ENCODE measurements at places on chromosomes 13 and 19.

- no peak for DNase-seq
These were observed 1322.2 kb downstream of the PCDH9 start for GRCh38 chr13:65907666-65908525.

- no peak for DNase-seq
These were observed 379.2 kb upstream of the MIR17HG start for GRCh38 chr13:90968166-90968904.

DNA sequence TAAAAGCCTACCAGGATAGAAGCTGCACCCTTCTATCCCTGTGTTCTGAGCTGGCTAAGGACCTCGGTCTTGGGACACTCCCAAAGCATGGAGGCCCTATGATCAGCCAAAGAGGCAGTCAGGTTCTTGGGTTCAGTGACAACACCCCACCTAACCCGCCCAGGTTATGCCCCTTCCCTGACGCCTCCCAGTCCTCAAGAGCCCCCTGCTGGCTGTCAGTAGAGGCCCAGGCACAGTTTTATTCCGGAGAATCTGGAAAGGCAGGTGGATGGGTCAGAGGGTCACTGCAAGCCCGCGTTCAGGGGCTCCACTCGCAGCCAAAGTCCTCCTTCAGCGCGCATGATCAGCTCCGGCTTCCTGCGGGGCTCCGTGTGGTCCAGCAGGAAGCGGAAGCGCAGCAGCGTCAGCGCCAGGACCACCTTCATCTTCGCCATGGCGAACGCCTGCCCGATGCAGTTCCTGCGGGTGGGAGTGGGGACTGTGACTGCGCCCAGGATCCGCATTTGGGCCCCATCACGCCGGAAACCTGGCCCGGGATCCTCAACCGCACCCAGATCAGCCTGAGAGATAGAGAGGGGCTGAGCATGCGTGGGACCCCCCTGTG is 22.3 kb downstream of the OR10H3 start:
- DNase-seq: no peak

DNA sequence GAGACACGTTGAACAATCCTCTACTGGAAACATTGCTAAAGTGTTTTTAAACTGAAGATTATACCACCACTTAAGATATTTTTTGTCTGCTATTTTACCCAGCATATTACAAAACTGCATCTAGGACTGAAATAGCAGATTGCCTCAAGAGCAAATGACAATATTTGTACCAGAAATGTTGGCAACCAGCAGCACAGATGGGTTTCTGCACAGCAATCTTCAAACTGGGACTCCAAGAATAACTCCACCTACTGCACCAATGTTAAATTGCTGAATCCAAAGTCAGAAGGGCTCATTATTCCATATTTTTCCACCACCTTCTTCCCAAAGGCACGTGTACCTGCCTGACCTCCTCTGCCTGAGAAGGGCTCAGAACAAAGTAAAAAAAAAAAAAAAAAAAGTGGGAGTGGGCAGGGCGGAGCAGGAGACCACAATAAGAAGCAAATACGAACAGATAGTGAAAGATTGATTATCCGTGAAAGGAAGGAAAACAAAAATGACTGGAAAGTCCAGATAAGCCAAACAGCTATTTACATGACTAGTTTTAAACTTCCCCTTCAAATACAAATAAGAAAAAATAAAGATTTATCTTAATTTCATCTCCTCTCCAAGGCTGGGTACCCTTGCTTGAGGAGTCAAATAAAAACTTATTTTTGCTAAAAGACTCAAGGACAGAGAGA is 79.4 kb downstream of the FOXO1 start:
- DNase-seq: no peak

- DNase-seq: peak; percentile 97
These were observed 1.3 kb downstream of the IRF3 start for GRCh38 chr19:49664171-49665035.

DNA sequence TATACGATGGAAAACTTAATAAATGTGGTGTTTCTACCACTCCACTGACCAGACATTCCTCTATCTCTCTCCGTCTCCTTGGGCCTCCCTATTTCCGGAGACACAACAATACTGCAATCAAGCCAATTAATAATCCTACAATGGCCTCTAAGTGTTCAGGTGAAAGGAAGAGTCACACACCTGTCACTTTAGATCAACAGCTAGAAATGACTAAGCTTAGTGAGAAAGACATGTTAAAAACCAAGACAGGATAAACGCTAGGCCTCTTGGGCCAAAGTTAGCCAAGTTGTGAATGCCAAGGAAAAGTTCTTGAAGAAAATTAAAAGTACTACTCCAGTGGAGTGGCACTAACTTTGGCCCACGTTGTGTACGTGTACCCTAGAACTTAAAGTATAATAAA is 22.5 kb downstream of the ZDHHC20 start:
- DNase-seq: no peak

- no peak for DNase-seq
These were observed 933.4 kb downstream of the SLITRK6 start for GRCh38 chr13:84865783-84866221.

DNA sequence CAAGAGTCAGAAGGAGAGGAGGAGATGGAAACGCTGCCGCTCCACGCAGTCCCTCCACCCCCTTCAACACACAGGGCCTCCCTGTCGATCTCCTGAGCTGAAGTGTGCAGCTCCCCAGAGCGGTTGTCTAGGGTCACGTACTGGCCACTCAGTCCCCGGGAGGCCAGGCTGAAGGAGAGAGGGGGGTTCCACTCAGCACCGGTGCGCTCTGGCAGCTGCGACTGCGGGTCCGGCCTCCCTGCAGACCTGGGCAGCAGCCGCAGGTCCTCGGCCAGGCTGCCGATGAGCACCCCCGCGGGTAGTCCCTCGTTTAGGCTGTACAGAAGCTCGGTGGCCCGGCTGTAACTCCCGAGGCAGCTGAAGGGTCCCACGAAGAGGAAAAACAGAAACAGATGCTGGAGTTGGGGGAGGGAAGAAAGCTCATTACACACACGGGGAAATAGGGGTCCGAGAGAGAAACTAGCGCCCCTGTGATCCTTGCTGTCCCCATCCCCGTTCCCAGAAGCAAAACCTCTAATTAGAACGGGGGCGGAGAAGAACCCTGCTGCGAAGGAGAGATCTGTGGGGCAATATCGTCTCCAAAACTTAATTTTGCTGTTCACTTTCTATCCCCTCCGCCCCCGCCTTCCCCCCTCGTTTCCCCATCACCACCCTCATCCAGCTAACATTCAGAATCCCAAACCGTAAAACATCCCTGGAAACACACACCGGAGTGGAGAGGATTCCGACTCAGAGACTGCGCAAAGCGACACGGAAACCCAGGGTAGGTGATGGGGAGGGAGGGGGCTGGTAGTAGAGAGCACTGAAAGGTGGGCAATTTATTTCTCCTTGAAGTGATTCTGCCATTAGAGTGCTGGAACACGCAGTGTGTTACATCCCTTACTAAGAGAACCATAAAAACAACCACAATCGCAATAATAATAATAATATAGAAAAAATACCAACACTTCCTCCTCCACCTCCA is 1.8 kb downstream of the PCDH20 start:
- DNase-seq: no peak

GRCh38 chr19:47417107-47417745 is 2.1 kb downstream of the MEIS3 start:
- no peak for DNase-seq

- DNase-seq: no peak
These were observed 395.9 kb downstream of the KCNRG start for GRCh38 chr13:50410921-50411746.

DNA sequence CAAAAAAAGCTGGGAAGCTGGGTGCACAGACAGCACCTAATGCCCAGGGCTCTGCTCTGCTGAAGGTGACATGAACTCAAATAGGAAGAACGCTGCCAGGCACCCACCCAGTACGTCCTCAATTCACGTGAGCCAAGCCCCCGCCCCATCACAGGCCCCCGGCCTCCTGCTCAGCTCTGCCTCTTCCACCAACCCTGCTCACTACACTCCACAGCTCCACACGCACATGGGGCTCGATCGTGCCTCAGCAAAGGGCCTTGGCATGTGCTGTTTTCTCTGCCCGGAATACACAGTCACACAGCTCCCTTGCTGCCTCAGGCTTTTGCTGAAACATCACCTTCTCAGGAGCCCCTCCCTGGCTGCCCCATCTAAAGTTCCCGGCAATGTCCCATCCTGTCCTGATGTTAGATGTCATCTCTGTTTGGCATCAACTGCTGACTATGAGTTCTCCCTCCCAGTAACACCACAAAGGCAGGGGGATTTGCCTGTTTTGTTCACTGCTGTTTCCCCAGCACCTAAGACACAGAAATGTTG is 2.3 kb downstream of the ATP13A1 start:
- DNase-seq: no peak

- DNase-seq: no peak
These were observed 17.1 kb upstream of the SHFL start for GRCh38 chr19:10069046-10069445.

DNA sequence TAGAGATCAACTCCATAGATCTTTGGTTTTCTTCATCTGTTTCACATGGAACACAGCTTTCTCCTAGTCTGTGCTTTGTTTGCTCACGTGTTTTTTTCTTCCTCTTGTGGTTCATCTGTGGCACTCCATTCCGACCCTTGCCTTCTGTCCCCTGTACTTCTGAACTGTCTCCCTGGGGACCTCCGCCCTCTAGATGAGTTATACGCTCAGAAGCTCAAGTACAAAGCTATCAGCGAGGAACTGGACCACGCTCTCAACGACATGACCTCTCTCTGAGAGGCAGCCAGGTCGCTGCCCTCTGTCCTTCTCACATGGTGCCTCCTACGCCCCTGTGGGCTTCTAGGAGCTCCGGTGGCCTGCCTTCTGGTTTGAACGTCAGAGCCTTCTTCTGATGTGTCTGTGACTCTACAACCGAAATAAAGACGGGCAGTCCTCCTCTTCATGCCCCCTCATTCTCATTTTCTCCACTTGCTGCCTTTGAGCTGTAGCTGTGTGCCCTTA is 16.6 kb upstream of the RAB8A start:
- DNase-seq: no peak

DNA sequence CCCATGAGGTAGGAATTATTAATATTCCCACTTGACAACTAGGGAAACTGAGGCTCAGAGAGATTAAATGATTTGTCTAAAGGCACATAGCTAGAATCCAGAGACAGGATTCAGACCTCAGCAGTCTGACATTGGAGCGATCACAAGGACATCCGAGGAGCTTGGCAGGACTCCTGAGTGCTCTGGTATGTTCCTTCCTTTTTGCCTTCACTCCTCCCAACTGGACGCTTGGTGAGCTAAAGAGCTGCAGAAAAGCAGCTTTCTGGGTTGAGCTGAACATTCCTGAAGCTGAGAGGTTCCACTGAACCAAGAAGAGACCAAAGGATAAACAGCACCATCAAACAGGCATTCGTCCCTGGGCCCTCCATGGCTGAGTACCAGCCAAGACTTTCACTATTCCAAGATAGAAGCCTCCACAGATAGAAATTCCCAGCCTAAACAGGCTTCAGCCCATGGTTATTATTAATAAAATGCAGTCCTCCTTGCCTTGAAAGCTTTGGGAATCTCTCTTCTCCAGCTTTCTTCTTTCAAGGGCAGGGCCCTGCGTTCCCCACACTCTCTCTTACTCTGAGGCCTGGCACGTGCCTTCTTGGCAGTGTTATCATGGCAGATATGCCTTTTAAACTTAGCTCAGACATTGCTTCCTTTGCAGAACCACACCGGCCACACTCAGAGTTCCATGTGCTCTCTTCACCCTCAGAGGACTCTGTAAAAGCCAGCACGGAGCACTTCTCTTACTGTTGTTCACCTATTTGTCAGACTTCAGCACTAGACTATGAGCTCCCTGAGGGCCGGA is 97.1 kb downstream of the CYSLTR2 start:
- no peak for DNase-seq

GRCh38 chr13:51907040-51907732 is 45.4 kb downstream of the CCDC70 start:
- no peak for DNase-seq

- no peak for DNase-seq
These were observed 352.9 kb downstream of the FOXO1 start for GRCh38 chr13:40313269-40314200.

DNA sequence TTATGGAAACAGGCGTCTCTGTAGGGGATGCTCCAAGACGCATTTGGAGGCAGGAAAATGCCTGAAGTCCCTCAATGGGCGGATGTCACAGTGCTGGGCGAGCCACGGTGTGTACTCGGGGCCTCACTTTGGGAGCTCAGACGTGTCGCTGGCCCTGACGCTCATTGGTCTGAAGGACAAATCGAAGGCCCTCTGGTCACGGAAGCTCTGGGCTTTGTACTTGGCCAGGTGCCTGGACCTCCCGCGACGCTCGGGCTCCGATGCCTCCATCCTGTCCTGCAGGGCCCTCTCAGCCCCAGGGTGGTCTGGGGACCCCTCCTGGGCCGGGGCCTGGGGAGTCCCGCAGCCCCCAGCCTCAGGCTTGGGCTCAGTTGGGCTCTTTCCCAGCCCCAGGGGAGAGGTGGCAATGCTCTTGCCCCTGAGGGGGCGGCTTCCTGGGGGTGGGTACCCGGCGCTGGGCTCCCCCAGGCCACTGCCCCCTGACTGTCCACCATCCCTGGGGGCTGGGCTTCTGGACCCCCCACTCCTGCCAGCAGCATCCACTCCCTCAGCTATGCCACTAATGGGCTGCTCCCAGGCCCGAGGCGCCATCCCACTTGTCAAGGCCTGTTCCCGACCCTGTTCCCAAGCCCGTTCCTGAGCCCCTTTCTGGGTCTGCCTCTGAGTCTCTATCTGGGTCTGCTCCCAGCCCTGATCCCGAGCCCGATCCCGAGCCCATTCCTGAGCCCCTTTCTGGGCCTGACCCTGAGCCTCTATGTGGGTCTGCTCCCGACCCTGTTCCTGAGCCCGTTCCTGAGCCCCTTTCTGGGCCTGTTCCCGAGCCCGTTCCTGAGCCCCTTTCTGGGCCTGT is 39.5 kb upstream of the GRTP1 start:
- no peak for DNase-seq

DNA sequence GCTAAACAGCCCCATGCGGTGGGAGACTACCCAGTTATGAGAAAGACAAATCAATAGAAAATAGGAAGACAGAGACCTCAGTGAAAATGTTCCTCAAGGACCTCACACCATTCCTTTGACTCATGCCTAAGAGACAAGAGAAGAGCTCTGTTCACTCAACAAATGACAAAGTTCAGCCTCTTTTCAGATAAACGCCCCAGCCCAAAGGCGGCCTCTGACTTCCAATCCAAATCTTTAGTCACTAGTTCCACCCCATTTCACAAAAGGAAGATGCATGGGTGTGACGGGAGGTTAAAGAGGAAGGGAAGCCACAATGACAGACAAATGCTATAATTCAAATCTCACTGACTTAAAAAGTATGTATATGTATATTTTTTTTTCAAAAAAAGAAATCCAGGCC is 8.1 kb downstream of the CARS2 start:
- DNase-seq: no peak

DNA sequence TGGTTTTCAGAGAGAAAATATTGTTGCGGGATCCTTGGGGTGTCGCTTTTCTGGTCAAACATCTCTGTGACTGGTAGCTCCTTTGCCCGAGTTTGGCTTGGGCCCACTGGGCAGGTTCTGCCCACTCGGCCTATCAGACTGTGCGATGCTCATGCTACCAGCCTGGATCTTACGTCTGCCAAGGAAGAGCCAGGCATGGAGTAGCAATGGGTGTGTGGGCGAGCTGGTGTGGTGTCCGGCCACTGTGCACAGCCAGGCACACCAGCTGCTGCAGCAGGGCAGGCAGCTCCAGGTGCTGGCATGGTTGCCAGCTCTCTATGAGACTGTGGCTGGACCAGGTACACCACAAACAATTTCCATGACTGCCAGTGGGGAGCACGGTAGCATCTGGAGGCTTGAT is 1351.8 kb upstream of the PCDH20 start:
- DNase-seq: no peak

All from CD4-positive, alpha-beta T cell treated with Interleukin-17A for 4 hours (primary cell).